ENCODE measurements at places on chromosomes 3 and 15.

DNA sequence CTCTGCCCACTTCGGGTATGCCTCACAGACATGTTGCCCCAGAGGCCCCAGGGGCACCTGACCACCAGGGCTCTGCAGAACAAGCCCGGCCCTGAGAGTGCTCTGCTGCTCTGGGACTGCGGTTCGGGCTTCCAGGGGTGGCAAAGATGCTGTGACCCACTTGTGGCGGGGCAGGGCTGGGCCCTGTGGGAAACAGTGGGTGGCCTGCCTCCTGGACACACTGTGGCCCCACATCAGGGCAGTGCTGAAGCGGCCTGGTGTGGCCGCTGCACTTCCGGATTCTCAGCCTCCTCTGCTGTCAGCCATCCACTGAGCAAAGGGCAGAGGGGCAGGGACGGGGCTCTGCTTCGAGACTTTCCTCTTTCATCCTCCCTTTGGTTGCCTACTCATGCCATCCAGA is 26.5 kb upstream of the PLXND1 start:
- DNase-seq = no peak

DNA sequence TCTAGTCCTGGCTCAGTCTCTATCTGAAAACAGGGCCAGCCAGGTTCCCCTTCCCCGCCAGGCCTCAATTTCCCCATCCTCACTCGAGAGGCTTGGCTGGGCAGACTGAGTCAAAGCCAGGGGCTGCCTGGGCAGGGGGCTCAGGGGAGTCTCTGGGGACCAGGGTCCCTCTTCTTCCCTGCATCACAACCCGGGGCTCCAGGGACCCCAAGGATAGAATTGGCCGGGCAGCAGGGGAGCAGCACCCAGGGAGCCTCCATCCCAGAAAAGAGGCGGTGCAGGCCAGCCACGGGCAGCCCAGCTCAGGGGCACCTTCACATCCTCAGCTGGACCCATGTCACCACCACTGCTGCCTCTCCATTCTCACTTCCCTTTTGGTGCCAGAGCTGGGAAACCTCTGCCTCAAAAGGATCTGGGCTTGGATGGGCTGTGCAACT is 13.3 kb upstream of the PLXND1 start:
- no peak for DNase-seq

GRCh38 chr3:118165413-118165812 is 869.2 kb downstream of the IGSF11 start:
- DNase-seq = no peak

GRCh38 chr3:108645364-108645763 is 55.8 kb downstream of the DZIP3 start:
- no peak for DNase-seq

All from esophagus squamous epithelium (tissue), 5 donors.